ENCODE measurements at places on chromosomes 12 and 14. TPM values are rescaled to one million over a fixed set of nuclear protein-coding genes. Genes with fewer than 3 reads are reported as not detected.

The PAH gene
- total RNA-seq, result 0.08 TPM

The PRICKLE1 gene
- total RNA-seq, result 0.83 TPM

The IL22 gene
- total RNA-seq, result not detected

The SYNDIG1L gene
- total RNA-seq, result 0.03 TPM

The TEX22 gene
- 0.10 TPM for total RNA-seq

The PRORP gene
- total RNA-seq, result 34.0 TPM

The KLRC4 gene
- total RNA-seq, result not detected

The ACVRL1 gene
- 0.18 TPM for total RNA-seq

The USP5 gene
- total RNA-seq, result 77.1 TPM

The SIX6 gene
- total RNA-seq, result not detected

The ZFC3H1 gene
- 10.1 TPM for total RNA-seq

The SERPINA1 gene
- 1.1 TPM for total RNA-seq

The SRSF9 gene
- total RNA-seq, result 215 TPM

The TTC7B gene
- total RNA-seq, result 17.6 TPM

The RNF212B gene
- total RNA-seq, result not detected

The PAN2 gene
- total RNA-seq, result 13.9 TPM

The NPFF gene
- 0.19 TPM for total RNA-seq

The ALX1 gene
- 4.6 TPM for total RNA-seq

The ADAM21 gene
- total RNA-seq, result not detected

The AQP6 gene
- total RNA-seq, result not detected

The SERPINA12 gene
- not detected for total RNA-seq

The RSRC2 gene
- 45.1 TPM for total RNA-seq

The C1QL4 gene
- 8.0 TPM for total RNA-seq

The XRCC3 gene
- total RNA-seq, result 25.5 TPM

The KCNH5 gene
- total RNA-seq, result not detected

The JPH4 gene
- 0.21 TPM for total RNA-seq

The IKZF4 gene
- 2.8 TPM for total RNA-seq

The RERG gene
- total RNA-seq, result 0.26 TPM

The ORAI1 gene
- 34.6 TPM for total RNA-seq

The RD3L gene
- total RNA-seq, result not detected

The SAMD15 gene
- 1.4 TPM for total RNA-seq

The FOXG1 gene
- total RNA-seq, result 0.19 TPM

The FSCB gene
- not detected for total RNA-seq

The SMOC1 gene
- 18.2 TPM for total RNA-seq

The AVPR1A gene
- total RNA-seq, result 0.07 TPM

The PZP gene
- not detected for total RNA-seq

The KRT80 gene
- total RNA-seq, result 38.9 TPM

The ADAM20 gene
- not detected for total RNA-seq

The MIP gene
- total RNA-seq, result not detected

The SLC10A1 gene
- total RNA-seq, result not detected

The SLC25A29 gene
- 6.2 TPM for total RNA-seq

The PLA2G1B gene
- not detected for total RNA-seq

The BATF gene
- total RNA-seq, result not detected

The WDHD1 gene
- 10.0 TPM for total RNA-seq

The ACSS3 gene
- not detected for total RNA-seq

The LALBA gene
- not detected for total RNA-seq

The RDH16 gene
- 0.39 TPM for total RNA-seq
